ENCODE measurements at places on chromosomes 1 and 21.
A peak's percentile ranks its signal among the peaks of the same experiment; 100 is the strongest.

DNA sequence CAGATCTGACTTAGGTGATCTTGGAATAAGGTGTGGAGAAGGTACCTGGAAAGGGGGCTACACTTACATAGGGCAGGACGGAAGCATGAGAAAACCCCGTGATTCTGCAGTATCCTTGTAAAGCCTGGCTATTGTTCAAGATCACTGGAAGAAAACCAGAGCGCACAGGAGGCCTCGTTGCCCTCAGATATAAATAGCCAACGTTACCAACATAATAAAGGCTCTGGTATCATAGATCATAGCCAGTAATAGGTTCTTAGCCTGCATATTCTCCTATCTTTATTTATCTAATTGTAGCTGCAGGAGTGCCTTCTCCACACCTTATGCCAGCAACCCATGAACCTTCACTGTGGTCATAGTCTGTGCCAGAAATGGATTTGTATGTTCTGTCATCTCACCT, 35.9 kb upstream of the MPZL1 start:
- DNase-seq = no peak

DNA sequence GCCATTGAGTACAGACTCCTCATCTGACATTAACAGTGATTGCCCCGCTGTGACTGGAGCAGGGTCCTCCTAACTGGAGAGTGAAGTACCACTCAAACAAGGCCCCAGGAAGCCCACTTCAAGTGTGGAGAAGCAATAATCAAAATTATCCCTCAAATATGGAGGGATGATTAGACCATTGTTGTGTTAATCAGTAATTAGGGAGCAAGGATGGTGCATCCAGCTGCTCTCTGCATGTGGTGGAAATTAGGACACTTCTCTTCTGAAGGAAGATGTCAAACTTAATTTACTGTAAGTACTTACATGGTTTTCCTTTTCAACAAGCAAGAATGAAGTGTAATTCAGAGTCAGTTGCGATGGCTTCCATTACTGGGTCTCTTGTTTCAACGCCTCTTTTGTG, 3.4 kb upstream of the ZP4 start:
- DNase-seq = no peak

- DNase-seq = no peak
Observed at GRCh38 chr1:228496494-228496893, 9.3 kb downstream of the RNF187 start.

- DNase-seq = peak; percentile 20
Observed at GRCh38 chr1:175307160-175307559, 114.6 kb upstream of the KIAA0040 start.

- no peak for DNase-seq
Observed at GRCh38 chr21:41247561-41248545, 68.7 kb upstream of the FAM3B start.

GRCh38 chr1:116743535-116743934, 10.7 kb upstream of the CD2 start:
- no peak for DNase-seq

DNA sequence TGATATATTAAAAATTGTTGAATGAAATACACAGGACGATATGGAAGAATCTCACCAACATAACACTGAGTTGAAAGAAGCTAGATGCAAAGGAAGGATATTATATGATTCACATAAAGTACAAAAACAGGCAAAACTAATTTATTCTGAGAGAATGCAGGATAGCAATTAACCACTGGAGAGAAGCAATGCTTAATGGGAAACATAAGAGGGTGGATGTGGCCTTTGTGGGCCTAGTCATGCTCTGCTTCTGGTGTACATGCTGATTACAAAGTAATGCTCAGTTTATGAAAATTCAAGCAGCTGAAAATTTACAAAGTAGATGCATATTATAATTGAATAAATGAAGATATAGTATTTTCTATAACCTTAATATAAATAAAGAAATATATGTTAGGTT, 326.4 kb upstream of the ADAMTS5 start:
- no peak for DNase-seq

GRCh38 chr1:164687777-164688176, 128.8 kb downstream of the PBX1 start:
- no peak for DNase-seq

DNA sequence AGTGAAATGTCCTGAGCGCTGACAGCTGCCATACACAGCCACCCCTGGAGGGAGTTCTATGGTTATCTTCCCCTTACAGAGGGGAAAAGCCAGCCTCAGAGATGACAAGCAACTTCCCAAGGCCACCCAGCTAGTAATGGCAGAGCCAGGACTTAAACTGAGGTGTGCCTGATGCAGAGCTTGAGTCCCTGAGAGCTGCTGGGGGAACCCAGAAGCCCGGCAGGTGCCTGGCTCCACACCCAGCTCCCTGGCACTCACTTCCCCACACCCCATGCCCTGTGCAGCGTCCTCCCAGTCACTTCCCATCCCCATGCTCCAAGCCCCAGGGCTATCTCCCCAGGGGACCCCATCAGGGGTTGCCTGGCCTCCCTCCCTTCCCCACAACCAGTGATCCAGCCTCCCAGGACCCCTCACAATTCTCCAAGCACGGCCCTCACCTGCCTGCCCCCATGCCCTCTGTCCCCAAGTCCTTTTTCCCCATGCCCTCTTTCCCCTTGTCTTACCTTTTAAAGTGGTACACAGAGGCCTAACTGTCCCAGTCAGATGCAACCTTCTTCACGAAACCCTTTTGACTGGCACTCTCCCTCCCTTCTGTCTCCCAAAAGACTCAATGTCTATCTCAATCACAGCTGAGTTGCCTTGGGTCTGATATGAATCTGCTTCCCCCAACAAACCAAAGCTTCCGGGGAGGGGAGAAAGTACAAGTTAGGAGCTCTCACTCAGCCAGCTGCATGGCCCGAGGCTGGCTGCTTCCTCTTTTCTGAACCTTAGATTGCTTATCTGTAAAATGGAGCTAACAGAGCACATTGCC, 39.8 kb upstream of the LRP8 start:
- peak; percentile 90 for DNase-seq

DNA sequence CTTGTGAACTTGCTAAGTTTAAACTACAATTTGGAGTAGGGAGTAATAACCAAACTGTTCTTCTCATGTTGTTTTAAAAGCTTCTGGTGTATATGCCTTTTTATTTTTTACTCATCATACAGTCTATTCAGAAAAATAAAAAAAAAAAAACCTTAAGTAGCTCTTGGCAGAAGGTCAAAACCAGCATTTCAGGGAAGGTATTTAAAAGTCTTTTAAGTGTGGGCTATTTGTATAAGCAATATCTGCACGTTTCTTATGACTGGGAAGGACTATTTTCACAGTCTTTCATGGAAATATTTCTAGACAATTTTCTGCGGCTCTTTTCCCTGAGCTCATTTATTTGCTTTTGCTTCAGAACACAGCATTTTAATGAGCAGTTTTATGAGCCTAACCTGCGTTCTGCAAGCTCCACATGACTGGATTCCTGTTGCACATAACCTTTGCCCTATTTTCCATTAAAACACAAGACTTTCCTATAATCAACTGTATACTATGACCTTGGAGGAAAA, 60.9 kb upstream of the C1orf105 start:
- no peak for DNase-seq

- DNase-seq = no peak
Observed at GRCh38 chr21:44495611-44496563, 40.6 kb downstream of the LRRC3 start.

- no peak for DNase-seq
Observed at GRCh38 chr1:60762176-60762575, 320.2 kb upstream of the NFIA start.

DNA sequence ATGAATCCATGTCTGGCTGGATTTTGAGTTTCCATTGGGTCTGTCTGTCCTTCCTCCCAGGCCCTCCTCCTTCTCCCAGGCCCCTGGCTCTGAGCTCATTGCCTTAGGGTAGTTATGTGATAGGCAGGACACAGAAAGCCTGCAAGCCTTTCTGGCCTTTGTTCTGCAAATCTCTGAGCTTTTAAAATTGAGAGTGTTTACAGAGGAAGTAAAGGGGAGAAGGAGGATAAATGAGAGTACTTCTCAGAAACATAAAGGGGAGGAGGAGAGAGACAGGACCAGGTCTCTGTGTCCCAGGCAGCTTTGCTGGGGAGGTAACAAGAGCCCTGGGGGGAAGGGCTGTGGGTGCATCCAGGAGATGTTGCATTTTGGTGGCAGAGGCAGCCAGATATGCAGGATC, 126.7 kb downstream of the FOXD2 start:
- DNase-seq = no peak

- DNase-seq = no peak
Observed at GRCh38 chr1:56216218-56216617, 363.1 kb downstream of the PLPP3 start.

- peak; percentile 10 for DNase-seq
Observed at GRCh38 chr1:147541672-147542568, 619 bp downstream of the BCL9 start.

GRCh38 chr1:229127301-229127700, 143.6 kb upstream of the RAB4A start:
- peak; percentile 40 for DNase-seq

- DNase-seq = no peak
Observed at GRCh38 chr1:182952677-182953444, at the start of gene SHCBP1L. Gene SHCBP1L, minus strand, starts transcription at chr1:182953166. Its CDS starts 33 bp downstream, at chr1:182953133.

GRCh38 chr1:46582972-46583371, 21.1 kb downstream of the MKNK1 start:
- no peak for DNase-seq

- no peak for DNase-seq
Observed at GRCh38 chr1:222824641-222825040, 9.8 kb downstream of the DISP1 start.

DNA sequence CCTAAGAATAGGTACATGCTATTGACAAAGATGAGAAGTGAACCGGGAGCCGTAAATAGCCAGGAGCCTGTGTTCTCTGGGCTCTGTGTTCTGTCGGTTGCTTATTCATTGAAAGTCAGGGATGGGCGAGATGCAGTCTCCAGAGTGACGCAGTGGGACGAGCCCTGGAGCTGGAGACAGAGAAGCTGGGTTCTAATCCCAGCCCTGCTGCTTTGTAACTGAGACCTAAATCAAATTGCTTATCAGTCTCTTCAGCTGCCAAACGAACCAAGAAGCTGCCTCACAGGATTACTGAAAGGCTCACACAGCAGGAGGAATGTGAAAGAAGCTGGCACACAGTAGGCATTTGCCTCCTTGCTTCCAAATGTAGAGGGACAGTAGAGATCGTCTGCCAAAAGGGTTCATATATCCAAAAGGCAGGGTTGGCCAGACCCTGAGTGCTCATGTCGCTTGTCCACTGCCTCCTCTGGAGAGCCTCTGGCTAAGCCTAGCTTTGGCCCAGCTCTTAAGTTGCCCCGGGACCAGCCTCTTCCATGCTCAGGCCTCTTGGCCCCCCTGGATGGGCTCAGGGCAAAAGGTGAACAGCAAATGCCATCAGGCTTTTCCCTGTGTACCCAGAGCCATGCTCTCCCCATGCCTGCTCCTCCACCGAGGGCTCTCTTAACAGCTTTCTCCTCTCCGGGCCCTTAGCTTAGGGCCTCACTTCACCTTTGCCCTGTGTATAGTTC, 134.2 kb upstream of the IPO9 start:
- DNase-seq = no peak

GRCh38 chr1:178659789-178660208, 65.2 kb upstream of the RALGPS2 start:
- DNase-seq = peak; percentile 45

GRCh38 chr1:18743233-18743632, 112.6 kb downstream of the PAX7 start:
- no peak for DNase-seq

DNA sequence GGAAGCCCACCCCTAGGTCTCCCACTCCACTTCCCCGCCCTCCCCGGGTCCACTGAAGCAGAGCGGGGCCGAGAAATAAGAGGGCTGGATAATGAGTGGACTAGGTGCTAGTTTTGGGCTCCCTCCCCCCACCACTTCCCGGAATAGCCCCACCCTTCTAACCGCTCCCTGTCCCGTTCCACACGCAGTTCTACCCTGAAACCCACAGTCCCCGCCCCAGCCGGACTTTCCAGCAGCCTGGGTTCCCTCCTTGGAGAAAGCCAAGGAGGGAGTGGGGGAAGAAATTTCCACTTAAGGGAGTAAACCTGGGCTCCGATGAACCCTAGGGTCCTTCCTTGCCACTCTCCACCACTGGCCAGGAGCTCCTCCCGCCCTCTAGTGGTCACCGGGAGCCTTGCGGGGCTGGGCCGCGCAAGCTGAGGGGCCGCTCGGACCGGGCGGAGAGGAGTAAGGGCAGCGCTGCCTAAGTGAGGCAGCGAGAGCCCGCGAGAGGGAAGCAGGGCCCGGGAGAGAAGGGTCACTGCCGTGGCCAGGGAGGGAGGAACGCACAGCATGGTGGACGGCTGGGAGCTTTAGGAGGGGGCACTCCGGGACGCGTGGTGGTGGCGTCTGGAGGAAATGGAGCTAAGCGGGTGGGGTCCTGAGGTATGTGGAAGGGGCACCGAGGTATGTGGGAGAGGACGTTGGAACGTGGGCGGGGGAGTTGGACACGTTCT, 14.3 kb downstream of the THBS3 start:
- DNase-seq = peak; percentile 93

DNA sequence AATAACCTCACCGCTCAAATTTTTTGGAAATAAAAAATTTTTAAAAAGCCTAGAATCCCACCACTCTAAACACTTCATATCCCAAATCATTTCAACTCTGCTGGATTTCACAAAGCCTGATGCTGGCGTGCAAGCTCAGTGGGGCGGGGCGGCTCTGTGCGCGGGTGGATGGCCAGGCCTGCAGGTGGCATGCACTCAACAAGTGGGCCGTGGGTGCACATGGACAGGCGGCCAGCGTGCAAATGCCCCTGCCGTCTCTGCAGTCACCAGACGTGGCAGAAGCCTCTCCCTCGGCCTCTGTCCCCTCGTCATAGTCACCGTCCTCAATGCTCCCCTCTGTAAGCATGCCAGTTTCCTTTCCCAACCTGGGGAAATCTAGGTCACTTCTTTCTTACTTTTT, 6.6 kb upstream of the PDE9A start:
- no peak for DNase-seq

DNA sequence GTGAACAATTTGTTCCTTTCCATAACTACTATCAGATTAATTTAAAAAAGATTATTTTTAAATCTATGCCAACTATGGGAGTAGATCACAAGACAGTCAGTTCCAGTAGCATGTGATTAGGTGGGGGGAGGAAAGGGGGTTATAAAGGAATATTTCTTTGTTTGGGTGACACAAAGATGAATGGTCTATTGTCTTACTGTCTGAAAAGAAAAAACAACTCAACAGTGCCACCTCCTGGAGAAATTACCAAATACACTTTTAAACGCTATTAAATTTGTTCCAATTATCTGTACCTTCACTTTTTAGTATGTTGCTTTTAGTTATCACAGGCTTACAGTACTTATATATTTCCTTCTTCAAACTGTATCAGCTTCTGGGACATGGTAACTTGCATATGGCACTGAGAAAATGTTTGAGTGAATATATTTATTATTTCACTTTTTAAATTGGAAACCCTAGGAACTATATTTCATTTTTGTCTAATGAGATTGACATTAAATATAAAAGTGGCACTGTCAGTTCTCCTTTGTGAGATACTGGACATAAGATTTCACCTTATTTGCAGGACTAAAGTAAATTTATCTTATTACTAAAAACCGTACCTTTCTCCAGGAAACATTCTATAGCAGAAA, 1.7 kb upstream of the SORT1 start:
- peak; percentile 65 for DNase-seq

- no peak for DNase-seq
Observed at GRCh38 chr1:212640223-212640878, 31.8 kb downstream of the ATF3 start.

GRCh38 chr1:58524353-58524945, 22.1 kb downstream of the OMA1 start:
- DNase-seq = no peak

All from GM20000 (cell line).